ENCODE measurements at places on chromosomes 3 and 15. TPM values are rescaled to one million over a fixed set of nuclear protein-coding genes. Genes with fewer than 3 reads are reported as not detected.

RETNLB gene
- total RNA-seq, result not detected

GPR160 gene
- 5.5 TPM for total RNA-seq

SLC22A14 gene
- total RNA-seq, result not detected

UPK1B gene
- 0.69 TPM for total RNA-seq

LRRN1 gene
- 2.9 TPM for total RNA-seq

WWTR1 gene
- total RNA-seq, result 112 TPM

ATP13A5 gene
- not detected for total RNA-seq
